ENCODE measurements at places on chromosomes 4 and X.

GRCh38 chr4:159235779-159236368 lies 133.0 kb downstream of the RAPGEF2 start:
- DNase-seq = no peak

DNA sequence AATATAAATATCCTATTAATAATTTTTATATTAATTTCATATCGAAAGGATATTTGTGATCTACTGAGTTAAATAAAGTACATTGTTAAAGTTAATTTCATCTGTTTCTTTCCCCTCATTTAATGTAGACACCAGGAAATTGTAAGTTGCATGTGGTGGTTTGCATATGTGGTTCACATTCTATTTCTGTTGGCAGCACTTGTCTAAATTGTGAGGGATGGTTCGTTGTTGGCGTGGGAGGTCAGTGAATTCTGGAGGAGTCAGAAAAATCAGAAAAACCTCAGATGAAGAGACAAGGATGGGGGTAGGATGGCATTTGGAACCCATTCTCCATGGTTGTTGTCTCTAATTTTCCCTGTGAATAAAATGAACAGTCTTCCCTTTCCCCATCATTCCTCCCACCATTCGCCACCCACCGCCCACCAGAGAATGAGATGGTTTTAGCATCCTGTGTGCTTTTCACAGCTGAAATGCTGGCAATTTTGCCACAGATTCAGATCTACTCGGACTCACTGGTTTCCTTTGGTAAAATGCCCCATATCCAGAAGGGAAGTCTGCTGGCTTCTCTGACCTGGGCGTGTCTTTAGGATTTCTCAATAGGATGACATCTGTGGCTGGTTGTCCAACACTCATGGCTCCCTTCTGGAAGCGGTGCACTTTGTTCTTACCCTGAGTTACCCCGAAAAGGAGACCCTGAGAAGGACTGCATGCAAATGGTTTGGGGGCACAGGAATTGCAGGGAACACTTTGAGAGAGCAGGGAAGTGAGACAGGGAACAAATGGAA lies 52.3 kb downstream of the LGI2 start:
- DNase-seq = no peak

- DNase-seq = no peak
These were observed 53.2 kb downstream of the DOCK11 start for GRCh38 chrX:118548841-118549240.

- no peak for DNase-seq
These were observed 160.3 kb upstream of the FRG1 start for GRCh38 chr4:189780391-189780790.

- DNase-seq = no peak
These were observed 25.9 kb upstream of the ING2 start for GRCh38 chr4:183478926-183479325.

- no peak for DNase-seq
These were observed 111.1 kb upstream of the HTR2C start for GRCh38 chrX:114472788-114473187.

- no peak for DNase-seq
These were observed 589 bp upstream of the KIT start for GRCh38 chr4:54657185-54657550.

- DNase-seq = no peak
These were observed 73.9 kb upstream of the IRF2 start for GRCh38 chr4:184548316-184548647.

DNA sequence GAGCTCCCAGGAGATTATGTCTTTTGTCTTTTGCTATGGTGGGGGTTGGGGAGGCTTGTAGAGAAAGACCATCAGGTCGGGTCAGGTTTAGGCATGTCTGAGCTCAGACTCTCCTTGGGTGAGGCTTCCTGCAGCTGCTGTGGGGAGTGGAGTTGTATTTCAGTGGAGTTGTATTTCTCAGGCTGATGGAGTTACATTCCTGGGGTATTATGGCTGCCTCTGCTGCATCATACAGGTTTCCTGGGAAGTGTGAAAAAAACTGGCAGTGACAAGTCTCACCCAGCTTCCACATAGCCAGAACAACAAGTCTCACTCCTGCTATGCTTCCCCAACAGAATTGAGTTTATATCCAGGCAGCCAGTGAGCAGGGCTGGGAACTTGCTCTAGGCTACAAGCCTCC lies 119.3 kb downstream of the VSIG4 start:
- no peak for DNase-seq
